ENCODE measurements at places on chromosomes 3 and 15. TPM values are rescaled to one million over a fixed set of nuclear protein-coding genes. Genes with fewer than 3 reads are reported as not detected.

DNA sequence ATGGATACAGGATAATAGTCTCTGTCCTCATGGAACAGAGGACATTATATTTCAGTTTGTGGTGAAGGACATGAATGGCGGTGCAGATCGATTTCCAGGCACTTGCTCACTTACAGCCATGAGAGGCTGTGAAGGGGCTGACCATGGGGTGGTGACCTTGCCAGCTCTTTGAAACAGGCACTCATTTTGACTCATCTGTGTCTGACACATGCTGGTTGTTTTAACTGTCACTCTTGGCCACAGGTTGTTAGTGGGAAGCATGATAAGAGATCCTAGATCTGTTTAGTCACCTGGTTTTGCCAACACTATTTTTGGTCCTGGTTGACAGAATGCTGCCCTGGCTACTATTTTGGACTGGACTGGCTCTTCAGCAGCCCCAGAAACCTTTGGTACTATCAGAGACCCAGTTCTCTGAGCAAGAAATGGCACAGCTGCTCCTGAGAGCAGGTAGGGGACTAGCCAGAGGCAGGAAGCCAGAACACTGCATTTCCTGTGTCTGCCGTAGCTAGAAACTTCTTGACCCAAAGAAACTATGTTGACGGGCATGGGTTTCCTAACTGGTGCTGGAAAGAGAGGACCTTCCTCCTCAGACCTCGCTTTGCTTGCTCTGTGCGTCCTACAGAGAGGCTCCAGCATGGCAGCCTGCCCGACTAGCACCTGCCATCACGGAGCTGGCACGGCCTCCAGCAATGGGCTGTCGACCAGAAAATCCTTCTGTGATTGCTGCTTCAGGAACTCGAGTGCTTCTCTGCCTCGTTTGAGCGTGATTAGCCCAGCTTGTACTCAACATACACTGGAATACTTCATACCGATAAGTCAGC, 6.3 kb downstream of the PXYLP1 start:
- no peaks in the 10 kb centered on the region for H3K27me3 ChIP-seq
- no peak overlapping the region for H3K27ac ChIP-seq
- no peak for DNase-seq
- H3K36me3 ChIP-seq = peaks cover 14% of the 10 kb centered on the region

DNA sequence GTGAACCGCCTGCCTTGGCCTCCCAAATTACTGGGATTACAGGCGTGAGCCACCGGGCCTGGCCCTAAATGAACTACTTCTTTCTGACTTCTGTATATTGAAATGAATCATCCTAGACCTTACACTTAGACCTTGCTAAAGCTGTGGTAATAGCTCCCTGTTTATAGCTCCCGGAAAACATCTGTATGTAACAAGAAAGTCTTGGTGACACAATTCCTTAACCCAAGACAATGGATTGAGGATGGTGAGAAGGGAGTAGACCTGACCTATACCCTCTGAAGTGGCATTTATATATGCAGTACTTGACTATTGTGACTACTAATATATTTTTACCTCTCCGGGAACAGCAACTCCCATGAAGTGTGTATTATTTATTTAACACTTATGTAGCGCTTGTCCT, 48.0 kb upstream of the TBL1XR1 start:
- H3K4me3 ChIP-seq = no peak overlapping the region
- H3K27ac ChIP-seq = no peak overlapping the region
- H3K36me3 ChIP-seq = no peaks in the 10 kb centered on the region
- no peaks in the 10 kb centered on the region for H3K27me3 ChIP-seq

DNA sequence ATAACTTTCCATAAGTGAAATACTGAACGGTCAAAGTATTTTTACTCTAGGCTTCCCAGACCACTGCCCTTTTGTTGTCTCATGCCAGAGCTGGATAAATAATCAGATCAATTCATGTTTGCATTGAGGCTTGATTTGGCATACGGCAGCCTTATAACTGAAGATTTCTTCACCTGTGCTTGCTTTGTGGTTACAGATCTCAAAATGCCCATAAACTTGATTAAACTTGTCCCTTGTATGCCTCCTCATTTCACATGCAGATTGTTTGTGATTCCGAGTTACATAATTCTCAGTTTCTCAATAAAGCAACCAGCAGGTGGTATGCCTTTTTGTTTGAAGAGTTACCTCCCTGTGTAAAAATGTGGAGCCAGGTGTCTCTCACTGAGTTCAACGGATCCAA, 211.4 kb upstream of the LRIG1 start:
- H3K27ac ChIP-seq = no peak overlapping the region
- no peaks in the 10 kb centered on the region for H3K36me3 ChIP-seq
- no peaks in the 10 kb centered on the region for H3K27me3 ChIP-seq
- DNase-seq = no peak
- H3K4me1 ChIP-seq = peaks cover under 1% of the 10 kb centered on the region
- H3K4me3 ChIP-seq = no peak overlapping the region

DNA sequence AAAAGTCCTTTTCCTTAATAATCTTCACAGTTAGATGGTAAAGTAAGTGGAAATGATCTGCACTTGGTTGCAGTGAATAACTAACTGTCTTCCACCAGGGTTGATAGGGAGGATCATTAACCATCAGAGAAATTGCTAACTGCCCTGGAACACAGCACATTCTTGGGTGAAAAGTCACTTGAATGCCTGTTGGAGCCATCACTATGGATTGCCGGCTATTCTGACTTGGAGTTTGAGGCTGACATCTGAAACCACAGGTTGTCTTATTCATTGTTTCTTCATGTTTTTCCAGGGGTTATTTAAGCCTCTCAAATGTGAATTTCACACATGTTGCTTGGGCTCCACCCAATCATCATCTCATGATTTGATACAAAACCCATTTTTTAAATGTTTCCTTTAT, 901.4 kb downstream of the MCTP2 start:
- H3K4me3 ChIP-seq = no peak overlapping the region
- H3K27ac ChIP-seq = peak overlapping the region; percentile 63
- H3K36me3 ChIP-seq = no peaks in the 10 kb centered on the region
- H3K4me1 ChIP-seq = peaks cover 69% of the 10 kb centered on the region

DNA sequence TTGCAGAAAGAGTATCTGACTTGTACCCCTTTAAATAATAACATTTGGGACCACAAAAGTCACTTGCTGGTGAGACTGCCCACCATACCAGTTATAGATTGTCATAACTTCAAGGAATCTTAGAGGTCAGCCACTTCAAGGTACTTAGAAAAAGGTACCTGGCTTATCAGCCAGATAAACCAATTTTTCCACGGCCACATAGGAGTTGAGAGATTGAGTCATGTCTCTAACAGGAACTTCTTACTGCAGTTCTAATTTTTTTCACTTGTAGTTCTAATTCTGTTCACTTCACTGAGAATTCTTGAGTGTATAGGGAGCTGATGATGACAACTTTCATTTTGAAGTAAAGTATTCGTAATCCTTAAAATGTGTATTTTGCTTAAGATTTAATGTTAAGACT, 317.1 kb upstream of the CBLB start:
- no peaks in the 10 kb centered on the region for H3K27me3 ChIP-seq
- H3K4me1 ChIP-seq = peaks cover 5% of the 10 kb centered on the region
- DNase-seq = no peak

- H3K36me3 ChIP-seq = no peaks in the 10 kb centered on the region
- no peak overlapping the region for H3K4me3 ChIP-seq
- no peak for DNase-seq
- no peaks in the 10 kb centered on the region for H3K4me1 ChIP-seq
Observed at GRCh38 chr3:42273361-42273760, 7.4 kb upstream of the CCK start.

GRCh38 chr3:4828279-4829030, 150.8 kb upstream of the BHLHE40 start:
- H3K27ac ChIP-seq = peak overlapping the region; percentile 38
- peaks cover under 1% of the 10 kb centered on the region for H3K36me3 ChIP-seq
- no peak for DNase-seq
- peaks cover 92% of the 10 kb centered on the region for H3K4me1 ChIP-seq

PIERCE2 gene
- 2.7 TPM for total RNA-seq

DAG1 gene
- 149 TPM for total RNA-seq
